ENCODE measurements at places on chromosomes 1 and 21. TPM values are rescaled to one million over a fixed set of nuclear protein-coding genes. Genes with fewer than 3 reads are reported as not detected.

- DNase-seq = no peak
These were observed 21.9 kb upstream of the TNR start for GRCh38 chr1:175765293-175765692.

- DNase-seq = no peak
These were observed 1.3 kb downstream of the FNDC10 start for GRCh38 chr1:1598720-1599029.

DNA sequence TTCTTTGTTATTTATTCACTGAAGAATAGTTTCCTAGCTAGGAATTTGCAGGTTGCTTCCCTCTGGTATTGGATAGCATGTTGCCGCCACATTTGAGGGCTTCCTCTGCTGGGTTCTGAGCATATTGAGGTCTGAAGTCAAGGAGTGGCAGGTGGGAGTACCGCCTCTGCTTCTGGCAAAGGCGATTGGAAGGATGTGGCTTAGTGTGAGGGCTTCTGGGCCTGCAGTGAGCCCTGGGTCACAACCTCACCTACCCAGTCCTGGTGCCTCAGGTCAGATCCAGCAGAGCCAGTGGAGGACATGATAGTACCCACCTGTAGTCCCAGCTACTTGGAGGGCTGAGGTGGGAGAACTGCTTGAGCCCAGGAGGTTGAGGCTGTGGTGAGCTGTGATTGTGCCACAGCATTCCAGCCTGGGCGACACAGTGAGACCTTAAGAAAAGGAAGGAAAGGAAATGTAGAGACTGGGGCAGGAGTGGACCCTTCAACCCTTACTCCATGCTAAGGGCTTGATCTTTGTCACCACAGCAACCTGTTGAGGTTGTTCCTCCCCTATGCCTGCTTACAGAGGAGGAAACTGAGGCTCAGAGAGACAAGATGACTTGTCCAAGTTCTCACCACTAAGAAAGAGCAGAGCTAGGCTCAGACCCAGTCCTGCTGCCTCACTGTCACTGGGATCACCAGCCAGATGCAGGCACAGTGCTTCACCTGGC, 22.8 kb downstream of the A3GALT2 start:
- DNase-seq = no peak

The TRABD2B gene
- total RNA-seq = 4.6 TPM

The CRYBG2 gene
- total RNA-seq = 25.2 TPM

The CCDC30 gene
- 8.9 TPM for total RNA-seq

The LCE2C gene
- not detected for total RNA-seq

GRCh38 chr1:224124220-224124619, 10.3 kb downstream of the FBXO28 start:
- DNase-seq = no peak

DNA sequence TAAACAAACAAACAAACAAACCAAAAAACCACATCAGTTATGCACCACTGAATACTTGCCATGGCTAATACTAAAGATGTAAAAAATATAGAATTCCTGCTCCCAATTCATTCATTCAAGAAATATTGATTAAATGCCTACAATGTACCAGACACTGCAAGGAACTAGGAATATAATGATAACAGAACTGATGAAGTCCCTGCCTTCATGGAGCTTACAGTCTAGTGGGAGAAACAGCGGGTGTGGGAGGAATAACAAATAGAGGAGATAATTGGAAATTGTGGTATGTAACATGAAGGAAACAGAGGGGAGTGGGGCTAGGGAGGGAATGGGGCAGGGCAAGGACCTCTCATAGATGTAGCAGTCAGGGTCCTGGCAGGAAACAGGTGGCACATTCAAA, 58.6 kb upstream of the NBL1 start:
- no peak for DNase-seq

DNA sequence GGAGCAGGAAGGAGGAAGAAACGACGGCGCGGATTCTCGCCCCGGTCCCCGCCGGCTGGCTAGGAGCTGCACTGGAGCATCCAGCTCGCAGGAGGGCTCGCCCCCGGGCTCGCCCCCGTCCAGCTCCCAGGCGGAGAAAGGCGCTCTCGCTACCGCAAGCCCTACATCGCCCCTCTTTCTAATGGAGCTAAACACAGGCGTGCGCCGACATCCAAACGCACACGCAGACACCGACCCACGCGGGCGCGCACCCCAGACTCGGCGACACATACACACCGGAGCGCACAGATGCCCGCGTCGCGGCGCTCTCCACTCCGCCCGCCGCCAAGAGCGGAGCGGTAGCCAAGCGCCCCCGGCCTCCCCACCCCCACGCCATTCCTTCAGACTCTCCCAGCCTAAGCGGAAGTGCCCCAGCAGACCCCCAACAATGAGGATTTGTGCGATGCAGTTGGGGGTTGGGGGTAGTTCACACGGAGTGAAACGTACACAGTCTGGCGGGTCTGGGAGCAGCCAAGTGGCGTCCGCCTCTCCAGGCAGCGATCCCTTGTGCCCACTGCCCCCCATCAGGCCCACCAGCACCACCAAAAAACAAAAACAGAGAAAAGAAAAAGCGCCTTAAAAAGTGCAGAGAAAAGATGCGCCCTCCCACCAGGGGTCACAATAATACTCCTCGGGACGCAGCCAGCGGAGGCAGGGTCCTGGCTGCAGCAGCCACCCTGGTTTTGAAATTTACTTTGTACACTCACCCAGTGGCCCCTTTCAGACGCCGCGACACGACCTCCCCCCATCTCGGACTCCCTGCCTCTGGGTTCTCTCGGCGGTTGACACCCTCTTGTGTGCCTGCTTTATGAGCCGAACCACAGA, 1.4 kb downstream of the DAB1 start:
- no peak for DNase-seq

The TPM3 gene
- 242 TPM for total RNA-seq

DNA sequence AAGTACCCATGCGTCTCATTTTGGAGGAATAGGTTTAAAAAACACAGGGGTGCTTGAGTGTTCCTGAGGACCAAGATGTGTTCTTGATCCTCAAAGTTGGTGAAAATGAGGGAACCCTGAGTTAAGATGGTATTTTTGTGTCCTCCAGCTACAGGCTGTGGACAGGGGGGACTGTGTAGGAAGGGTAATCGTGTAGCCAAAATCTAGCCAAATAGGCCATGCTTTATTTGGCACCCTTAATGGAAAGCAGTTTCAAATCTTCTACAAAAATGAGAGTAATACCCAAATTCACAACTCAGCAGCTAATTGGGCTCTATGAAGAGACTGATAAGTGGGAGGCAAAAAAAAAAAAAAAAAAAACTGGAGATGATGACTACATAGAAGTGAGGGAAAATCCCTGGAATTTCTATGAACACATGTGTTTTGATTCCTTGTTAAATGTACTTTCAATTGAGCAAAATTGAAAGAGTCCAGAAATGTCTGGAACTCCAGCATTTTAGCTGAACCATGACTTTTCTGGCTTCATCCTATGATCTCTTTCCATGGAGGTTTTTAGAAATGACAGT, 470 bp downstream of the HSD11B1 start:
- no peak for DNase-seq

The NCF2 gene
- 3.8 TPM for total RNA-seq

The BRINP3 gene
- not detected for total RNA-seq

DNA sequence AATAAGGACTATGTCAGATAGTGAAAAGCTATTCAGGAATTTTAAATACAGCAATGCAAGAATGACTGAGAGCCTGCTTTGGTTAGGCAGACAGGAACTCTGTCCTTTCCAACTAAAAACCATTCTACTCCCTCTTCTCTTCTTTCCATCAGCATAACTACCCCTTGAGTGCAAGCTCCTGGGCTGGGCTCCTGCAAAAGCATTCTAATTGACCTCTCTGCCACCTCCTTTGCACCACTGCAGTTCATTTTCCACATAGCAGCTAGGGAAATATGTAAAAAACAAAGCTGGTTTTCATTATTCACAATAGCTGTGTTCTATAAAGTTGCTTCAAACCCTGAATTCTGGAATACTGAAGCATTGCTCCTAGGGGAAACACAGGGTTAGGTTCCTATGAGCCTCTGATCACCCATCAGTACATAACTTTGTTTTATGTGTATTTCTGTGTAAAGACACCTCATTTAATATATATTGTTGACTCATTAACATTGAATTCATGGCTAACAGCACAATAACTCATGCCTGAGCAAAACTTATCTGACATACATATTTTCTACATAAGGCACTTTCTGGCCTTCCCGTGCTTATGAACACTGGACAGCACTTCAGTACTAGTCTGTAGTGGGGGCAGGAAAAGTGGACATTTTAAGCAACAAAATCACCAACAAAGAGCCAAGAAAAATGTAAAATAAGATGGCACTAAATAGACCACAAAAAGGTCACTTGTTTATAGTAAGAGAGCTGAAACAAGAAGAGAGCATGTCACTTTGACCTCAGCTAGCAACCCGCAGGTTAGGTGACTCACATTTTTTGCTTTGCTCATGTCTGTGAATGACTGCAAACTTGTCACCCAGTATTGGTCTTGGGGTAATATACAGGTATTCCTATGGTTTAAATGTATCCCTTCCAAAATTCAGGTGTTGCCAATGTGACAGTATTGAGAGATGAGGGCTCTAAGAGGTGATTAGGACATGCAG, 57.9 kb upstream of the IRF2BP2 start:
- no peak for DNase-seq

GRCh38 chr21:21688889-21689288, 690.7 kb downstream of the NCAM2 start:
- no peak for DNase-seq

The KRTAP13-2 gene
- not detected for total RNA-seq

DNA sequence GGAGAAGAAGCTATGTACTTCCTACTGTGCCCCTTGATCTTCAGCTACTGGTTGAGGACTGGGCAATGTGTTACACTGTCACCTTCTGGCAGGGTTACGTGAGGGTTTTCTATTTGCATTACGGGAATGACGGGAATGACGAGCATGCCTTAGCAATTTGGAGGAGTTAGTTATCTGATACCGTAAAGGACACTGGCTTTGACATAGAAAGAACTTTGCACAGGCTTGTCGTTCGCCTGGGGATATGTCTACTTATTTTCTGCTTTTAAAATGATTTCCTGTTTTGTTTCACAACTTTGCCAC, 19.8 kb upstream of the ACBD6 start:
- no peak for DNase-seq

All from ureter (tissue), 1 donor.